Activated CD8-positive, alpha-beta memory T cell treated with anti-CD3 and anti-CD28 coated beads for 4 hours (primary cell): ENCODE measurements at places on chromosomes 16 and 17.

DNA sequence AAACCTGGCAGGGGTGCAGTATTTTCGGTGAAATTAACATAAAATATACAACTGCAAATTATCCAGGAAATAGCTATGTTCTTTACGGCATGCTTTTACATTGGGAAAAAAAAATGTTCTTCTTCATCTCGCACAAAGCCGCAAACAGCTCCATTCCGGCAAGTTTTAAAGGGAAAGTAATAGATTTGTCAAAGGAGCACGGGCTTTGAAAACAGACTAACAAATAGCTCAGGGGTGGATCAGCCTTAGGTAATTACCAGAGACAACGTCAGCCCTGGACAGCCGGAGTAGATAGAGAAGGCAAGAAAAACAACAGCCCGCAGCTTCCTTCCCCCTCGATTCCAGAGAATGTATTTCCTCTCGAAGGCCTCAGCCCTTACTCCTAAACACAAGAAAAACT, 222.5 kb downstream of the C16orf78 start:
- DNase-seq: no peak

DNA sequence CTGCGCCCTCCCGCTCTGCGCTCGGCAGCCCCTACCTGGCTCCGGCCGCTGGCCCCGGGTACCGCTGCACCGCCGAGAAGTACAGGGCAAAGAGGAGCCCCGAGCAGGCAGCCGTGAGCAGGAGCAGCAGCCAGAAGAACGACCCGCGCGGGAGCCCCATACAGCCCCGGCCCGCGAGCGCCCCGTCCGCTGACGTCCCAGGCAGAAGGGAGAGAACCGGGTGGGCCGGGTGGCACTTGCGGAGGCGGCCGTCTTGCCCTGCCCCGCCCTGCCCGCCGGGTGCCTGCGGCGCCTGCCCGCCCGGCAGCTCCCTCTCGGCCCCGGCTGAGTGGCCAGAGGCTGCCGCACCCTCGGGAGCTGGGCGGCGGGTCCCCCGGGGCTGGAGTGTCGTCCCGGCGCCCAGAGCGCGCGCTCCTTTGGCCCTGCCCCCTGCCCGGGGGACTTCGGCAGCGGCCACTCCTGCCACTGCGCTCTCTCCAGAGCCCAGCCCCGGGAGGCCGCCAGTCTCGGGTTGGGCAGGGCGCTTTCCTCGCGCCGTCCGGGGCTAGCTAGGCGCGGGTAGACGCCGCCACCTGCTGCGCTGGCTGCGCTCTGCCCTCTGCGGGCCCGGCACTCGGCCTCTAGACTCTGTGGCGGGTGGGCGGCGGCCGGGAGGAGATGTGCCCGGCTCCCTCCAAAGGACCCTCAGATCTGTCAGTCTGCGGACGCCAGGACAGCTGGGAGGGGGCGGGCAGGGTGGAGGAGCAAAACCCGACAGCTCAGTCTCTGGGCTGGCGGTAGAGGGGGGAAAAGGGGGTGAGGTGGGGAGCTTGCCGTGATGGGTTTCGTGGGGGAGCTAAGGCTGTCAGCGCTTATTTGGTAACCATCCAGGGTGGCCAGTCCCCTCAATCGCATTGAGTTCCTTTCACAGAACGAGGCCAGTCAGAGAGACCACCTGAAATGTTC, at the start of gene ST6GALNAC2:
ST6GALNAC2 (minus strand) TSS at position 212 of the 945 bp plus-strand sequence; CDS start at position 160, 52 bp downstream.
- no peak for DNase-seq

GRCh38 chr17:75693500-75694481, 26.7 kb downstream of the SAP30BP start:
- DNase-seq: no peak

GRCh38 chr16:81731649-81732048, 47.4 kb upstream of the PLCG2 start:
- DNase-seq: no peak
